ENCODE measurements at places on chromosomes 2 and 18.

DNA sequence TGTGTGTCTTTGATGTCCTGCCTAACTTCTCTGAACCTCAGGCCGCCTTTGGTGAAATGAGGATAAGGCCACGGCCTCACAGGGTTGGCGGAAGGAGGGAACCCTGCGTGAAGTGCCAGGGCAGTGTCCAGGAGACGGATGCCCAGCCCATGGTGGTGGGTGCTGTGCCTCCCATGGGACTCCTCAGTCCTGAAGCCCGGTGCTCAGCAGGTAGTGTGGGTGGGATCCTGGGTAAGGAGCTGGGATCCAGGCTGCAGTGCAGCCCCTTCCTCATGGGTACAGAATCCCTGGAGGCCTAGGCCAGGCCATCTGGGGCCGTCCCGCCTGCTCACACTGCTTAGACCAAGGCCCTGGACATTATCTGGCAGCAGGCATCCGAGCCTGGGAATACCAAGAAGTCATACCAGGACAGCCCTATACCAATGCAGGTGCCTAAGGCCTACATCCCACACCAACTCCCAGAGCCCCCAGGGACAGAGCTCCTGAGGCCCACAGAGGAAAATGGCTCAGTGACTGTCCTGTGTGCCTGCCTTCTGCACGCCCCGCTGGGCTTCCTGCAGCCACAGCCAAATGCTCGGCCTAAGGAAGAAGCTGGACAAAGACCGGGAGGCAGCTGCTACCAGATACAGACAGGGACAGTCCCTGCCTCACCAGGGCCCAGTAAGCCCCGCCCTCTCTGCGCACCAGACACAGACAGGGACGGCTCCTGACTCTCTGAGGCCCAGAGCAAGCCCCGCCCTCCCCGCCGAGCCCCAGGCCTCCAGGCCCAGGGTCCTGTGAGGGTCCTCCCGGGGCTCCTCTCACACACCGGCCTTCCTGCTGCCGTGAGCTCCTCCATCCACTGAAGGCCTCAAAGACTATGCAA is 78.0 kb downstream of the NDUFA10 start:
- DNase-seq: no peak

- no peak for DNase-seq
These were observed 221.3 kb upstream of the TMEFF2 start for GRCh38 chr2:192416060-192416459.

DNA sequence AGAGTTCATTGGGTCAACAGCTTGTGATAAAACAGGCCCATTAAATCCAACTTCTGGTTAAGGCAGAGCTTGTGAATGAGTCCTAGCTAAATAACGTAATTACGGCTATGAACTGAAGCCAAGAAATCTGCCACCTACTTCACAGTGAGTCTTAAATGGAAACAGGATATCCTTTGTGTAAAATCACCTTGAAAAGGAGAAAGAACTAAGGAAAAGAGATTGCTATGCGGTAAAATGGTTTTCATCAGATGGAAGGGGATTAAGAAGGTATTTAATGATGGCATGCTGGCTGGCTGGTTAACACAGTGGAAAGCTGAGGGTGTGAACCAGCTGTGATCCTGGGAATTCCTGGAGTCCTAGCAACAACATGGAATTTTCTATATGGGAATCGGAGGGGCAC is 156.6 kb downstream of the DOK6 start:
- DNase-seq: no peak

DNA sequence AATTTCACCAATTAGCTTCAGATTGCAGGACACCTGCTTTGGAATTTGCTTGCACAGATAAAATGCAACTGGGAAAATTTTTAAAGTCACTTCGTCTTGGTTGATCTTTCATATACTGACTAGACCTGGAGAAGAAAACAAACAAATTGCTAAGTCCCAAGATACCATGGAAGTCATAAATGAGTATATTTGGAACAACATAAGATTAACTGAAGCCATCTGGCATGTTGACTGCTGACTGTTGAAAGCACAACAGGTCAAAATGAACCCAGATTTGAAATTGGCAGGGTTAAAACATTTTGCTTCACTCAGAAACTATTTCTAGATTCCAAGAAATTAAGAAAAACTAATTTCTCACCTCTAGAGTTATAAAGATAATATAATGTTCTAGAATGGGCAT is 470.7 kb downstream of the LPIN1 start:
- no peak for DNase-seq

DNA sequence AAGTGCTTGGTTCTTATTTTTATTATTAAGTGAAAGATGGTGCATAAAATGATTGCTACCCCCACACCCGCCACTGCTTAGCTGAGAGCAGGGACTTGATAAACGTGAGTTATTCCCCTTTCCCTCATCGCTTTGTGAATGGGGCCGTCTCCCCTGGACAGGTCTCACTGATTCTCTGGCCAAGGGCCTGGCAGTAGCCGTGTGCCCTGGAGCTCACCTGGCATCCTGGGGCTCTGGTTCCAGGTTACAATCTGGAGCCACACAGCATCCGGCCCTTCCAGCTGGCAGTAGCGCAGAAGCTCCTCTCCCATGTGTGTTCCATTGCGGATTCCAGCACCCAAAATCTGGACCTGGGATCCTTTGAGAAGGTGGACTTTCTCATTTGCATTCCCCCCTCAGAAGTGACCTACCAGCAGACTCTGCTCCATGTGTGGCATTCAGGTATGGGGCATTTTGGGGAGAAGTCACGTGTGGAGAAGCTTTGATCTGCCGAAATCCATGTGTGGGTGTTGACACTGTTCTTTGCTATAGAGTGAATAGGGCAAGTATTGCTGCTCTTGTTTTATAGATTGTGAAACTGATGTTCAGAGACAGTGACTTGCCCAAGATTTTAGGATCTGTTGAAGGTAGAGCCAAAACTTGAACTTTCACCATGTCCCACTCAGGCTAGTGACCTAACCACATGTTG is 63.8 kb downstream of the GREB1 start:
- DNase-seq: no peak

DNA sequence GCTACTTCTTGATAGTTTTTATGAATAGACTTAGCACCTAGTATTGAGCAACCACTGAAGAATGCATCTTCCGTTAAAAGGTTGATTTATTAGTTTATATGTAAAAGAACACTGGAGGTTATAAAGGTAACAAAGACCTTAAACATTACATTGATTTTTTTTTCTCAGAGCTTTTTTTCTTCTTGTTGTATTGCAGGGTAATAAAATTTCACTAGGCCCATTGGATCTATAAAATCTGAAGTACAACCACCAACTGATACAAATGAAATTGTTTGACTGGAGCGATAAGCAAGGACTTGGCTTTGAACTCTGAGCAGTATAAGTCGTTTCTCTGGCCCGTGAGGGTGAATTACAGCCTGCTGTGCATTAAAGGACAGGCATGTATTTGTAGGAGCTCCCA is 344.0 kb downstream of the LRRTM1 start:
- no peak for DNase-seq

DNA sequence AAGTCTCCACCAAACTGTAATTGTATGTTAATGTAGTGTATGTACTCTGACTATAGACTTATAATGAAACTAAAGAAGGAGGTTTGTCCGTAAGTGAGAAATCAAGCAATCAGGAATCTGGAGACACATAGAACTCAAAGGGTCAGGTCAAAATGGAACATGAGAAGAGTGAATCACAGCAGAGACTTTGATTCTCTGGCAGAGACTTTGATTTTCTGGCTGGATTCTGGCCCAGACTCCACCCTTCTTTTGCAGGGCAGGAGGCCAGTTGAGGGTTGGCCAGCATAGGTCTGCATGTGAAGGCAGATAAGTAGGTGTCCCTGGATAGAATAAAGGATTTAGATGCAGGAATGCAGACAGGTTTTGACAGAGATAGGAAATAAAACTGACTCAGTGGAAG is 11.0 kb upstream of the NCKAP5 start:
- no peak for DNase-seq

DNA sequence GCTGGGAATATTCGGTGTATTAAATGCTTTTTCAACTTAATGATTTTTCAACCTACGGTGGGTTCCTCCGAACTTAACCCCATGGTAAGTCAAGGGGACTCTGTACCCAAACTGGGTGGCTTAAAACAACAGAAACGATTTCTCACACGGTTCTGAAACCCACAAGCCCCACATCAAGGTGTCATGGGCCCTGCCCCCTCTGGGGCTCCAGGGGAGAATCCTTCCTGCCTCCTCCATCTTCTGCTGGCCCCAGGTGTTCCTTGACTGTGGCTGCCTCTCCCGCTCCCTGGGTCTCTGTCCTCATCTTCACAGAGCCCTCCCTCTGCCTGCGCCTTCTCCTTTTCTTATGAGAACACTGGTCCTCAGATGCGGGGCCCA is 301.3 kb upstream of the SALL3 start:
- DNase-seq: no peak

DNA sequence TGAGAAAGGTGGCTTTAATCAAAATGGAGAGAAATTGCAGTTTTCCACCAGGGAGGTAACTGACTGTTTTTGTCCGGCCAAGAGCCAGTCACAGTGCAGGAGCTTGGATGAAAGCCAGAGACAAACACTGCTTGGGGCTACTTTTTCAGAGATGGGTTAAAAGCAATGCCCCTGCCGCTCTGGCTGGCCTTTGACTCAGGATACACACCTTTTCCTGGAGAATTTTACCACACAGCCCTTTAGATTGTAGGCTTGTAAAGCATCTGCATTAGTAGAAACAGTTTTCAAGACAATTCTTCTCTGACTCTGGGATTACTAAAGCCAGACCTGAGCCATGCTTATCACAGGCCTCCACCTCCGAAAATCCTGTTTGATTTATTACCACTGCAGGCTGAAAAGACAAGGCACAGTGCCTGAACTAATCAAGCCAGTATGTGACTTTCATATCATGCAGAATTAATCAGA is 79.7 kb downstream of the CCBE1 start:
- DNase-seq: no peak

DNA sequence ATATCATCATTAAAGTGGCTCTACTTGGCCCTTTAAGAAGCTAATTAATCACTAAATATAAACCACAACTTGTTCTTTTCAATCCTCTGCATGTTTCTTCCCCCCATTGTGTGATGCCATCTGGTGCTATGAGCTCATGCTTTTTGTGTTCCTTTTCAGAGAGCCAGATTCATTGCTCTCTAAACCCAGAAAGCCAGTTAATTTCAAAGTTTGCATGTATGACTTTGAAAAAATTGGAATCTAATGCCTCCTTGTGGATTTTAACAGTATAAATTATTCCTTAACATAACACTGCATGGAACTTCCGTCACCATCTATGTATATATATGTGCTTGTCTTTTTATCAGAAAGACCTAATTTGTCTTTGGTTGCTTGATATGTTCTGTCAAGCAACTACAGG is 31.1 kb downstream of the TMEM178A start:
- DNase-seq: no peak

DNA sequence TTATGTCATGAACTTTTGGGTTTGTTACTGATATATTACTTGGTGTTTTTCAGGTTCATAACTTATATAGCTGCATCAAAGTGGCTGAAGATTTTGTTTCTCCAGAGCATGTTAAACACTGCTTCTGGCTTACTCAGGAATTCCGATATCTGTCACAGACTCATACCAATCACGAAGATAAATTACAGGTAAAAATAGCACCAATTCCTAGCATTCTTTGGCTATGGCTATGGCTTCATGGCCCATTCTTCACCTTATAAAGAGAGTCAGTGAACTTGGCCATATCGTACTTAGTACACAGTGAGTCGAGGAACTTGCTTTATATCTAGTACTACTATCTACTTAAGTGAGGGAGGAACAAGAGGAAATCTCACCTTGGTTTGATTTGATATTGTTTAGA is 49.9 kb downstream of the KDM3A start:
- DNase-seq: no peak

- DNase-seq: no peak
These were observed 435.9 kb downstream of the DSEL start for GRCh38 chr18:67080601-67081000.

DNA sequence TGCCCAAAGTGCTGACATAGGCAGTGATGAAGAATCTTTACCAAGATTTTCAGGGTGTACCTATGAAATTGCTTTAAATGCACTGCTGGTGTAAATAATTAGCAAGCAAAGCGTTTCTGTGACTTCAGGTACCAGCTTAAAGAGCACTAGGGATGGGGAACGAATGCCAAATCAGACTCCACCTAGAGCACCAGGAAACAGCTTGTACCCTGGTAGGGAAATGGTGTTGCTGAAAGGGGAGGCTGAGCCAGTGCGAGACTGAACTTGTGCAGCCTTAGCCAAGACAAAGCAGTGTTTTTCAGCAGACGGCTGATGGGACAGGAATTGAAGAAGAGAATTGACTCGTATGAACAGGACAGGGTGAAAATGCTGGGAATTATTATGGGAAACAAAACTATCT is 65.6 kb downstream of the TWSG1 start:
- DNase-seq: no peak

GRCh38 chr2:198917926-198918720 is 539.6 kb downstream of the SATB2 start:
- DNase-seq: no peak

- no peak for DNase-seq
These were observed 117.0 kb downstream of the DOCK10 start for GRCh38 chr2:224925061-224925809.

DNA sequence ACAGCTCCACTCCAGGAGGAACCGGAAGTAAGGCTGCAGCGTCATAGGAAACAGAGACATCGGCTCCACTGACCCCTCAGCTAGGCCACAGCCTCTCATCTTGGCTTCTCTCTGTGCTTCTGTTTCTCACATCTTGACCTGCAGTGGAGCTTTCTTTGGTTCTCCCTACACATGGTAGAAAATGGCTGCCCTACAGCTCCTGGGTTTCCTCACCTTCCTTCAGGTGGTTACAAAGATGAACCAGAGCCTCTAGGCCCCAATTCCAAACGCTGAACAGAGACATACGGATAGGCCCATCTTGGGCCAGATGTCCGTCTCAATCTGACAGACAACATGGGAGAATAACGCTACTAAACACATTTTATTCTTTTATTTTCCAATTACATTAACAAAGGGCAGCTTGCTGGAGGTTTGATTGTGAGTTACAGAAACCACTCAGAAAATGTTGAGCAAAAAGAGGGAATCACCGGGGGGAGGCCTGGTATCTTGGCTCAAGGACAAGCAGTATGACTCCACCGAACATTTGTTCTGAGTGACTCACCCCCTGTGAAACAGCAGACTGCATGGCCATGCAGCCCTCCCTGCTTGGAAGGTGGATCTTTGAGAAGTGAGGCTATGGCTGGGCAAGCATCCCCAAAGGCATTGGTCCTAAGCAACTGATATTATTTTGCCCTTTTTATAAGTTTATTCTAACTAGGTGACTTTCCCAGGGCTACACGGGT is 303.5 kb downstream of the CDCA7 start:
- DNase-seq: no peak

- no peak for DNase-seq
These were observed 104.6 kb downstream of the ACKR3 start for GRCh38 chr2:236674238-236674637.

DNA sequence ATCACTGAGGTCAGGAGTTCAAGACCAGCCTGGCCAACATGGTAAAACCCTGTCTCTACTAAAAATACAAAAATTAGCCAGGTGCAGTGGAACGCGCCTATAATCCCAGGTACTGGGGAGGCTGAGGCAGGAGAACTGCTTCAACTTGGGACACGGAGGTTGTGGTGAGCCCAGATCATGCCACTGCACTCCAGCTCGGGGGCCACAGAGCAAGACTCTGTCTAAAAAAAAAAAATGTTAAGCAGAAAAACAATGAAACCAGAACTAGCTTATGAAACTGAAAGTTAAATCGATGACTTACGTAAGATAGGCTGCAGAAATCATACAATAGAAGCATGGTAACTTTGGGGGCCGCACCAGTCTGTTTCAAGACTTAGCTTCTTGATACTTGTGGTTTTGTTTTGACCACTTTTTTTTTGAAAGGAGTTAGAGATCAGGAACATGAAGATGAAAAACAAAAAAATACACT is 6.2 kb upstream of the GPR155 start:
- DNase-seq: peak; percentile 14
